Colonic mucosa (tissue), 4 donors: ENCODE measurements at places on chromosomes 13 and 19.

GRCh38 chr13:79340490-79340889 lies 65.6 kb downstream of the RBM26 start:
- no peak for DNase-seq

DNA sequence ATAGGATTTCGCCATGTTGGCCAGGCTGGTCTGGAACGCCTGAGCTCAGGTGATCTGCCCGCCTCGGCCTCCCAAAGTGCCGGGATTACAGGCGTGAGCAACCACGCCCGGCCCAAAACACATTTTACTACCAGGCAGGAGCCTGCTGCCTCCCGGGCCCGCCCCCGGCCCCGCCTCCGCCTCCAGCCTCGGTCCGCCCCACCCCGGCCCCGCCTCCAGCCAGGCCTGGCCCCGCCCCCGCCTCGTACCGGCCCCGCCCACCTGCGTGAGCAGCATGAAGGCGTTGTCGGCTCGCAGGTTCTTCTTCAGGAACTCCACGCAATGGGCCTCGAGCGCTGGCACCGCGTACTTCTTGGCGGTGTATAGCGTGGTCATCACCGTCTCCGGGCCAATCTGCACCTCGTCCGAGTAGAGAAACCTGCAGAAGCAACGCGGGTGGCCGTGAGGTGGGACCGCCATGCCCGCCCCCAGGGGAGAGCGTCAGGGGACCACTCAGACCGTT lies 22.7 kb downstream of the BTBD2 start:
- peak; percentile 48 for DNase-seq

DNA sequence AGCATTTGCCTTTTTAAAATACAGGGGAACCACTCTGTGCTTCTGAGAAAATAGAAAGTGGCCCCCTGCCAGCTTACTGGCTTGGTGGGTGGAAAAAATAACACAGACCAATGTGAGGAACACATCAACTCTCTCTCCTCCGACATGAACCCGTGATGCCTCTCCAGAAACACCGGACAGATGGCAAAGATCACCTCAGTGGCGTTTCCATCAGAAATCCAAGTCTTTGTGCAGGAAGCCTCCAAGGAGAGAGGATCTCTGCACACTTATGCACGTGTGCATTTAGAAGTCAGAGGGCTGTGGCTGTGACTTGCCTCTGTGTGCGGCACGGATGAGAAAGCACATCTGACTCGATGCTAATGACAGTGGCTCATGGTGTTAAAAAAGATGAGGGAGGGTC lies 112.3 kb upstream of the KLF12 start:
- DNase-seq: no peak

DNA sequence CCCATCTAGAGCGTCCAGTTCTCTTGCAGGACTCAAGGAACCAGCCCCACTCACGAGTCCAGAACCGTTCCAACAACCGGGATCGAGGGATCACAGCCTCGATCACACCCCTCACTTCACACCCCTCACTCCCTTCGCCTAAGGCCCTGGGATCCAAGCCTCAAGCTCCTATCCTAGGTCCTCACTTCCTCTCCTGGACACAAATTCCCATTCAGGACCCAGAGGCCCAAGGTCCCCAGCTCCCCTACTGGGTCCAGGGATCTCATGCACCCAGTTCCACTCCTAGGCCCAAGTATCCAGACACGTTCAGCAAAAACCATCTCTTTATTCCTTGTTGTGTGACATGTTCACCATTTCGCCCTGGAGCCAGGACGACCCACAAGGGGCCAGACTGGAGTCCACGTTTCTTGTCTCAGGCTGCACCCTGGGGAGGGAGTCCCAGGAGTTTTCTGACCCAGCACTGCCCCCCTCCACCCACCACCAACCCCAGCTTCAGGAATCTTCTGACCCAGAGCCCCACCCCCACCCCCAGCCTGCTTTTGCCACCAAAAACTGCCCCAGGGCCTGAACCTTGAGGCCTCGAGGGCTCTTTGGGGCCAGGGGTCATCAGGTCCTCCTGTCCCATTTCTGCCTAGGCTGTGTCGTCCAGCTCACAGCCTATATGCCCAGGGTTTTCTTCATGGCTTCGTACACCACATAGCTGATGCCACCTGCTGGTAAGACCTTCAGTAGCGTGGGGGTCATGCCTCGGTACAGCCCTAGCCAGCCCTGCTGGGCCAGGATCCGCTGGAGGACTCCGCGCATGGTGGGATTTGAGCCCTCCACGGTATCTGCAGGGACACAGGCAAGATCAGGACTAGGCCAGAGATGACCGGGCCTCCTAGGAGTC lies 1.4 kb upstream of the KHSRP start:
- DNase-seq: no peak

GRCh38 chr19:14107581-14108461 lies 9.7 kb downstream of the PRKACA start:
- DNase-seq: no peak

DNA sequence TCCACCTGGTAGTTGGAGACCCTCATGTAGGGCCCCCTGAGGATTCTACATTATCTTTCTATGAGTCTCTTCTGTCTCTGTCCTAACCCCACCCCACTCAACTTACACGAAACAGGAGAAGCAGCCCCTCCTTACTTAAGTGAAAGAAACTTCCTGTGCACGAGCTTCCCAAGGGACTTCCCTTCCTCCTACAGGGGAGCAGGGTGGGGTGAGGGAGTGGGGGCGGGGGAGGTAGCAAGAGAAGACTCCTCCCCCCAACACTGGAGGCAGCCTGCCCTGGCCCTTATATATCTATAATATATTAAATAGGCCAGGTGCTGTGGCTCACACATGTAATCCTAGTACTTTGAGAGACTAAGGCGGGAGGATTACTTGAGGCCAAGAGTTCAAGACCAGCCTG lies 5.5 kb upstream of the PDE4C start:
- no peak for DNase-seq

DNA sequence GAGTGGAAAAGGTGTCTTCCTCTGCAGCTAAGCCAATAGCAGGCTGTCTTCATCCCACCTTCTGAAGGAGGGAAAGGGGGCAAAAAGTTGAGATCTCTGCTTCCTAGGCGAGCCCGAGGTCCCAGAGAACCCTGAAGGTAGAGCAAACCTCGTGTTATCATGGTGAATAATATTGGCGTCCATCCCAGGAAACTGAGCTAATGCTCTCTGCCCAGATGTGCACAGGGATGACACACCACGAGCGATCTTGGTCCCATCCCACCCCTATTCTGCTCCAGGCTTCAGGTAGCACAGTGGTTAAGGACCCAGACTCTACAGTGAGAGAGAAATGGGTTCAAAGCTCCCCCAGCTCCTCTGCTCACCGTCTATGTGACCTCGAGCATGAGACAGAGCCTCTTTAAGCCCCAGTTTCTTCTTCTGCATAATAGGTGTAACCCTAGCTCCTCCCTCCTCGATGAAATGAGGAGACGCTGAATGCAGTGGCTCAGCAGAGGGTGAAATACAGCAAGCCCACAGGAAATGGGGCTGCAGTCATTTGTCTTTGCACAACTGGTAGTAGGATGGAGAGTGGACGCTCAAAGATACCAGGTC lies 9.9 kb upstream of the CEACAM20 start:
- DNase-seq: no peak

- DNase-seq: peak; percentile 63
Measured at GRCh38 chr19:1206864-1207450, 1.4 kb downstream of the STK11 start.

DNA sequence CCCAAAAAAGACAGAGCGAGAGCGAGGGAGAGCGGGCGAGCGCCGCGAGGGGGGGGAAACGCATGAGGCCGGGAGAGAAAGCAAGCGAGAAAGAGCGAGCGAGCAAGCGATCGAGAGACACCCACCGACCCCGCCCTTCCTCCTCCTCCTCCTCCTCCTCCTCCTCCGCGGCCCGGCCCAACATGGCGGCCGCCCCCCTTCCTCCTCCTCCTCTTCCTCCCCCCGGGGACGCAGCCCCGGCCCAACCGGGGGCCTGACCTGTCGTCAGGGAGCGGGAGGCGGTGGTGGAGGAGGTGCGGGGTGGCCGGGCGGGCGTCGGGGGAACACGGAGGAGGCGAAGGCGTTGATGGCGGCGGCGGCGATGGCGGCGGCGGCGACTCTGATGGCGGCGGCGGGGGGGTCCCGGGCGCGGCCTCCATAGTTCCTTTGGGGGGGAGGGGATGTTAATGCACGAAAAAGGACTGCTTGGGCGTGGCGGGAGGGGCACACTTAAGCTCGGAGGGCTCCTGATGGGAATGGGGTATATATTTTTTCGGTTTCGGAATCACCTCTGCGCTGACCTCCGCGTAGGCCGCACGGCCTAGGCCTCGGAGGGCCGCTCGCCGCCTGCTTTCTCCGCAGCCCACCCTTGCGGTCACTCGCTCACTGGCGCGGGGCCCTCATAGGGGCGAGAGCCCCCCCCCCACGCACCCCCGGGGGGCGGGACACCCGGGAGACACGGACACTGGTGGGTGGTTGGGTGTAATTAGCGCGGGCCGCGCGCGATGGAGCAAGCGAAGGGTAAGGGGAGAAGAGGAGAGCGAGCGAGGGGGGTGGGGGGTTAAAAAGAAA lies 1.2 kb downstream of the ZC3H4 start:
- peak; percentile 90 for DNase-seq

DNA sequence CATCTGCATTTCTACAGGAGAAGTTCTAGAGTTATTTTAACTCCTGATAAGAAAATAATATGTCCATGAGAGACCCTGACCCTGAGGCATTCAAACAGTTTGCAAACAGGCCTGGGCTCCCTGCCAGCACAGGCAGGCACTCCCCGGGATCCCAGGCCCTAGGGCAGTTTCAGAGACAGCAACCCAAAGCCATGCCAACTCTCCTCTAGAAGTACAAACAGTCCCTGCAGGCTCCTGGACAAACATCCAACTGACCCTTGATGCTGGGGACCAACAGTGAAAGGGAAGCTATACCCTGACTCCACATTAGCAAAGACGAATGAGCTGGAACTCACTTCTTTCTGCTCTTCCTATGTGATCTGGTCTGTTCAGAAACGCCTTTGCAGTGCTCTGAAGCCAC lies 44.8 kb downstream of the CCDC70 start:
- no peak for DNase-seq

- DNase-seq: no peak
Measured at GRCh38 chr19:1132552-1133383, 29.0 kb downstream of the GPX4 start.

DNA sequence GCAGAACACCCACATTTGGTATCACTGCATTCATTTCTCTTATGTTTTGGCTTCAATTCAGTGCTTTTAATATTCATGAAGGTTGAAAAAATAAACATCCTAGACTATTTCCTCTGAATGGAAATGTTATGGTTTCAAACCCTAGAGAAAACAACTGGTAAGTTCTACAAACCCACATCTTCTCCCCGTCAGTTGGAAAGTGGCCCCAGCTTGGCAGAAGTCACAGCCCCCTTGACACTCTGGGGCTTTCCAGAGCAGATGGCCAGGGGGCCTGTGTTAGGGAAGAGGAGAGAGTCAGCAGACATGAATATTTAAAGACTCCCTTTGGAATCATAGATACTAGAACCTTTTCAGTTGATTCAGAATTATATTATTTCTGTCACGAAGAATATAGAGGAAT lies 123.9 kb downstream of the SHISA2 start:
- no peak for DNase-seq

GRCh38 chr13:36531746-36532486 lies 99.6 kb downstream of the CCNA1 start:
- no peak for DNase-seq
